ENCODE measurements at places on chromosomes 2 and 18. TPM values are rescaled to one million over a fixed set of nuclear protein-coding genes. Genes with fewer than 3 reads are reported as not detected.

Gene UGT1A4
- total RNA-seq, result not detected

Gene DNAH6
- 0.19 TPM for total RNA-seq

Gene GALR1
- not detected for total RNA-seq

Gene CAPN10
- 41.1 TPM for total RNA-seq

DNA sequence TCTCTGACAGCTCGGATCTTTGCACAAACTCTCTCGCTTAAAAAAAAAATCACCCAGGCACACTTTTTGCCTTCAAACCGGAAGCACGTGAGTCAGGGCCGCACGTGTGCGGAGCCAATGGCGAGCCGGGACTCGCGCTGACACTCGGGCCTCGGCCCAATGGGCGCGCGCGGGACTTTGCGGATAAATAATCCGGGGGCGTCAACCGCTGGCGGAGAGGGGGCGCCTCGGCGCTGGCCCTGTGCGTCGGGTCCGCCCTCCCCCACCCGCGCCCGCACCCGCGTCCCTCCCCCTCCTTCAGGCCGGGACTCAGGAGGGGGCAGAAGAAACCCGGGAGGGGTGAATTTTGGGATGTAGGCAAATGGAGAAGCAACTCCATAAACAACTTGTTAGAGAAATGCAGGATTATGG, 319 bp upstream of the EN1 start:
- no peak for DNase-seq

- DNase-seq, result no peak
These were observed 1311.0 kb upstream of the FAM98A start for GRCh38 chr2:34909992-34910705.

DNA sequence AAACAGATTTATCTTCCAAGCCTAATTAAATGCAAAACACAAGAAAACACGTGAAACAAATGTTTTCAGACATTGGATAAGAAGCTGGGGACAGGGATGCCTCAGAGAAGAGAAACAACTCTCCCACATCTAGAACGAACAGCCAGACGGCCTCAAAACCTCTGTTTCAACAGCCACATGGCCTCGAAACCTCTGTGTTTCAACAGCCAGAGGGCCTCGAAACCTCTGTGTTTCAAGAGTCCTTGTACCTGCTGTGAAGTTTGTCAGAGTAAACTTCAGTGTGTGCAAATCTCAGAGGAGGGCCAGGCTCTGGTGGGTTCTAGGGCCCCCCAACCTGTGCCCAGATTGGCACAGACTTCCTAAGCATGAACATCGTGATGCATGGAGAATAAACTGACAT, 43.3 kb upstream of the NFATC1 start:
- no peak for DNase-seq

DNA sequence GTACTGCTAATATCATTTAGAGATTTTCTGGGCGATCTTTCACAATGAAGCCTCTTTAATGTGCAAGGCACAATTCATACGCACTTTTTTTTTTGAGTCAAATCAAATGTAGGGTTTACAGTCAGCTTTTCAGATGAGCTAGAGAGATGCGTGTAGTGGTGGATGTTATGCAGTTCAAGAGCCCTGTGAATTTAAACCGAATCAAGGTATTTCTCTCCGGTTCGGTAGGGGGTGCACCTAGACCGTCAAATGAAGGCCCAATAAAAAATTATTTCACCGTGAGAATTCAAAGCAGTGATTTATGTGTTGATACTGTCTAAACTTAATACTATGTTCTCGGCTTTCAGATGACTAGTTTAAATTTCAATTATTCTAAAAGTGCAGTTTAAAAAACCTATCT, 1.1 kb downstream of the PTH2R start:
- no peak for DNase-seq

- DNase-seq, result no peak
These were observed 73.9 kb upstream of the HPCAL1 start for GRCh38 chr2:10228611-10229365.

DNA sequence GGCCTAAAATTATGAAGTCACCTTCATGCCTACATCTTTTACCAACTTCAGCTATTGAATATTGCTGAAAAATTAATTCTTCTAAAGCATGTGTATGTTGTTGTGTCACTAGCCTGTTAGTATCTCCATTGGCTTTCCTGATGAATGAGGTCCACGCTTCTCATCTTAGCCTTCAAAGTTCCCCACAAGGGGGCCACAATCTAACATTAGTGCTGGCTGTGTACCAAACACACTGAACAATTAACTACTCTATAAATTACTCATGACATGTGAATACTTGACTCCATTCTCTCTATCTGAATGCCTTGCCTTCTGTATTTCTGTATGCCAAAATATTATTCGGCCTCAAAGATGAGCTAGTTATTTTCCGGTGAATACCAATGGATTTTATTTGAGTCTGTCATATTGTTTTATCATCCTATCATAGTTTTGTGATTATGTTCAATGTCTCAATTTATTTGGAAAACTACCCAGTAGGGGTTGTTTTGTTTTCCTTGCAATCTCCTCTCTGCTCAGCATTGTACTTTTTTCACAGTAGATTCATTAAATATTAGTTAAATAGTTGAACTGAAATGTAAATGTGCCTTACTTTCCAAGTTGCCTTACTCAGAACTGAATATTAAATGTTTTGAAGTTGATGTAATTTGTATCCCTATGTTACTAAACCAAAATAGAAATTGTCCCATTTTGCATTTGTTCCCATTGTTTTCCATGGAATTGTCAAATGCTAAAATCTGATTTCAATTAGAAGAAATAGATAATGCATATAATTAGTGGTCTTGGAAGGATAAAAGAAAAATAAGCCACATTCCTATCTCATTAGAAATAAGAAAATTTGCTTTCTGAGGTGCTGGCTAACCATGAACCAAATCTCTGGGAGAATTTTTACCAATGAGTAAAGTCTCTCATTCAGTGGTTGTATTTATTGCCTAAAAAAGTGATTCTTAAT, 208.4 kb upstream of the COL3A1 start:
- DNase-seq, result no peak

DNA sequence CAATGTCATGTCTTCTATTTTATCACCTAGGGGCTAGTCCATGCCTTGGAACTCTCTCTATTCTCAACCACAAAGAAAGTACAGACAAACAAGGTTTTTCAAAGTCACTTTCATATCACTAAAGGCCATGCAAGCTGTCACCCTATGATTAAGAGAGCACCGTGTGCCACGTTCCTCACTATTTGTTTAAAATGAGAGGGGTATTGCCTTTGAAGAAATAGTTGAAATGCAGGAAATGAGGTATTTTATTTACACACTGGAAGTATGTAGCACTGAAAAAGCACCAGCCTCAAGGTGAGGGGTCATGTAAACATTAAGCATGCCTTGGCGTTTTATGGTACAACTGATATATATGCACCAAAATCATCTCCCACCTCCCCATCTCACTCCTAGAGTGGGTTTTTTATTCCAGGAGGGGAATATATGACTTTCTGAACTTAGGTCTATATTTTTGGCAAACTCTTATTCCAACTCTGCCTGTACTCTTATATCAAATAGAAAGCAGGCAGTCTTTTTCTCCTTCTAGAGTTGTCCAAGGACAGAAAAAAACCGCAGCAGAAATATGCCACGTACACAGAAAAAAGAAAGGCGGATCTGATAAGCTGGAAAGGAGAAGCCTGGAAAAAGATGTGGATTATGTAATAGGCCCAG, 53.5 kb downstream of the VSNL1 start:
- no peak for DNase-seq

GRCh38 chr18:55252053-55252675, 292.9 kb upstream of the CCDC68 start:
- DNase-seq, result no peak

DNA sequence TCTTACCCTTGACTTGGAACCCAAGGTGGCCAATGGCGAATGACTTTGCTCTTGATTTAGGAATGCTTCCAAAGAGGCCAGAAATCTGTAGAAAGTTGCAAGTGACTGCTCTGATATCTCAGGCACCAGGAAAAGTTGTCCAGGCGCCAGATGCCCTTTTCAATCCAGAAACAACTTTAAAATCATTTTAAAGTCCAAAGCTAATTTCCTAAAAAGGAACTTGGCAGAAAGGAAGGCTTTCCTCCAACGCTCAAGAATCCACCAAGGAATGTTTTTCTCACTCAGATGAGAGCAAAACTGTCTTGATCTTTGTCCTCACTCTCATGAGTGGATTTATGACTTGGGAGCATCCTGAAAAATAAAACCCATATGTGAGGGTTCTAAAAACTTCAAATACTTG, 5.3 kb downstream of the NGEF start:
- DNase-seq, result no peak

- no peak for DNase-seq
These were observed 129.6 kb downstream of the KCNE4 start for GRCh38 chr2:223181561-223181960.

DNA sequence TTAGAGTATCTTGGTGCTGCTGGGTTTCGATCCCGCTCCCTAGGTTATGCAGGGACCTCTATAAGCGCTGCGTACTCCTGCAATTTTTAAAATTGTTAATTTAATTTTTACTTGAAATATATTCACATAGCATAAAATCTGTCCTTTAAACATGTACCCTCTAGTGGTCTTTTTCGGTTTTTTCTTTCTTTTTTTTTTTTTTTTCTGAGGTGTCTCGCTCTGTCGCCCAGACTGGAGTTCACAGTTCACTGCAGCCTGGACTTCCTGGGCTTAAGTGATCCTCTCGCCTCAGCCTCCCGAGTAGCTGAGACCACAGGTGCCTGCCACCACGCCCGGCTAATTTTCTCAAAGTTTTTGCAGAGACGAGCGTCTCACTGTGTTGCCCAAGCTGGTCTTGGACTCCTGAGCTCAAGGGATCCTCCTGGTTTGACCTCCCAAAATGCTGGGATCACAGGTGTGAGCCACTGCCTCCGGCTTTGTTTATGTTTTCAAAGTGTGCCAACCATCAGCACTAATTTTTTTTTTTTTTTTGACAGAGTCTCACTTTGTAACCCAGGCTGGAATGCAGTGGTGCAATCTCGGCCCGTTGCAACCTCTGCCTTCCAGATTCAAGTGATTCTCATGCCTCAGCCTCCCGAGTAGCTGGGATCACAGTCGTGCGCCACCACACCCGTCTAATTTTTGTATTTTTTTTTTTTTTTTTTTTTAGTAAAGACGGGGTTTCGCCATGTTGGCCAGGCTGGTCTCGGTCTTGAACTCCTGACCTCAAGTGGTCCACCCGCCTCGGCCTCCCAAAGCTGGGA, 585 bp upstream of the MOB1A start:
- no peak for DNase-seq

DNA sequence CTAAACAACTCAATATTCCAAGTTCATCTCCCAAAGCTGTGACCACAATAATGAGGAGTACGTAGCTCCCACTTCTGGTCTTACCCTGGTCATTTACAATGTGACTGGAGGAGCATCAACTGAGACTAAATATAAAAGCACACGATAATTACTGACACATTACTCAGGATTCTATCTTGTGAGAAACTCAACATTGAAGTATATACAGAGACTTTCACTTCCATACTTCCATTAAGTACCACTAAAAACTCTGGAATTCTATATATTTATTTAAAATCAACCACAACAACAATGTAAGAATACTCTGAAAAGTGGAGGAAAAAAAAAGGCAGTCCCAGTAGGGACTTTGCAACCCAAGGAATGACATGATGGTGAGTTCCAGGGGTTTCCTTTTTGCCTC, 61.4 kb downstream of the XDH start:
- DNase-seq, result no peak

DNA sequence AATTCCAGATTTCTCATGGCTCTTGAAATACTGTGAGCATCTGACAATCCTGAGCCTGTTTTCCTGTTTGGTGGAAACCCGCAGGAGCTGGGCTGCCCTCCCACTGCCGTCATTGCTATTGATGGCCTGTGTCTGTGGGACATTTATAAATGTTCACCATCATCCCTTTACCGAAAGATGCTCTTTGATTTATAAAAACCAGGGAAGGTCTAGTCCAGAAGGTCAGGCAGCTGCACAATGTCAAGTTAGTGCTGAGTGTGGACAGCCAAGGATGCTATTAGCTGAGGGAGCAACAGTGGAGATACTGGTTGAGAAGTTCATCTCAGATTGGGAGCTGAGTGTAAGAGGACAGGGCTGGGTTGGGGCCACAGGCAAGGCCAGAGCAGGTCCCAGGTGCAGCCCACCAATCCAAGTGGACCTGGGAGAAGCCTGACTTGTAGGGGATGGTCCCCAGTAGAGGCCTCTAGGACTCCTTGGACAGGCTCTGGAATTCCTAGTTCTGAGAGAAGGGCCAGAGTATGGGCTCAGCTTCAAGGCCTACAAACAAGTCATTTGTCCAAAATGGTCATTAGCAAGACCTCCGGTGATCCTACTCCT, 55.1 kb downstream of the COPS8 start:
- no peak for DNase-seq

DNA sequence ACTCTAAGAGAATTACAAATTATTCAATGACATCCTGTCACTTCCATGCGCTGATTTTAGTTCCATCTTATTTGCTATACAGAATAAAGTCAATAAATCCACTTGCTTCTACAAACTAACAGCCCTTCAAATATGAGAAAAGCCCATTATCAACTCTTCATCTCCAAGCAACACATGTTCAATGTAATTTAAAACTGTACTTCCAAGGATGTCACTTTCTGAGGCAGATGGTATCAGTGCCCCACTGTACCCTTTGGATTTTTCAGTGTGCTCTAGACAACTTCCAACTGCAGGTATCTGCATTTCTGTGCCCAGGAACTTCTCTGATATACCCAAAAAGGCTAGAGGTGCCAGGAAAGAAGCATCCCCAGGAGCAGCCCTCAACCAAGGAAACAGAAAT, 87.6 kb downstream of the SMAD2 start:
- DNase-seq, result no peak

DNA sequence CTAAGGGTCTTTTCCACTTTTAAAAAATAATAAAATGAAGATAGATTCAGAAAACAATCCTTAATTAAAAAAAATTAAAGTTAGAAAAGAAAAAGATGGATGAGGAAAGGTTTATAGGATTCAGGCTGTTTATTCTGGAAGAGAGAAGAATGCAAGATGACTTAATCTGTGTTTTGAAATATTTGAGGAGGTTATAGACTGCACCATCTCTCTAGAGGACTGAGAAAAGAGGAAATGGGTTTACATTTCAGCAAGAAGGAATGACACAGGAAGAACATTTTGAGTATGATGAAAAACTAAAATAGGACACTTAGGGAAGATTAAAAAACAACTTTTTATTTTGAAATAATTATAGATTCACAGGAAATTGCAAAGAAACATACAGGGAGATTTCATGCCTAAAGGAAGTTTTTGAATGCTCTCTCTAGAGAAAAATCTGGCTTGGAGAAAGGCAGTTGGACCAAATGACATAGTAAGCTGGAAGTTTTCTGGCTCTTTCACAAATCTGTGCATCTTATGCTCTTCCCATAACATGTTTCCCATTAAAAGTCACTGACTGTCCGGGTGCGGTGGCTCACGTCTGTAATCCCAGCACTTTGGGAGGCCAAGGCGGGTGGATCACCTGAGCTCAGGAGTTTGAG, 75.0 kb downstream of the CERS6 start:
- DNase-seq, result no peak

GRCh38 chr2:43209204-43209717, 17.1 kb downstream of the ZFP36L2 start:
- DNase-seq, result no peak
